ENCODE measurements at places on chromosomes 3 and 15. TPM values are rescaled to one million over a fixed set of nuclear protein-coding genes. Genes with fewer than 3 reads are reported as not detected.

TMEM158 gene
- 2.3 TPM for total RNA-seq

NOX5 gene
- total RNA-seq: under 0.01 TPM

RYR3 gene
- under 0.01 TPM for total RNA-seq

C3orf70 gene
- under 0.01 TPM for total RNA-seq

MYRIP gene
- total RNA-seq: not detected

SLC15A2 gene
- total RNA-seq: 2.4 TPM

SHC4 gene
- under 0.01 TPM for total RNA-seq

SHF gene
- total RNA-seq: 0.34 TPM

STRA6 gene
- 3.5 TPM for total RNA-seq

RTP1 gene
- not detected for total RNA-seq

NANOGP8 gene
- not detected for total RNA-seq

GPR27 gene
- 1.6 TPM for total RNA-seq

SPATA16 gene
- total RNA-seq: not detected

FANCD2OS gene
- not detected for total RNA-seq

AADAC gene
- total RNA-seq: not detected

COMMD2 gene
- 29.7 TPM for total RNA-seq

HYAL2 gene
- total RNA-seq: 76.5 TPM

ADAMTSL3 gene
- total RNA-seq: under 0.01 TPM

NLGN1 gene
- 0.36 TPM for total RNA-seq

LHFPL4 gene
- under 0.01 TPM for total RNA-seq

SERF2 gene
- total RNA-seq: 224 TPM

EXD1 gene
- total RNA-seq: 0.21 TPM

CLEC3B gene
- not detected for total RNA-seq

ARHGAP31 gene
- total RNA-seq: 0.85 TPM

SLC28A2 gene
- total RNA-seq: not detected

CDHR4 gene
- not detected for total RNA-seq

RLBP1 gene
- 0.28 TPM for total RNA-seq

NTRK3 gene
- not detected for total RNA-seq

CFAP91 gene
- 0.07 TPM for total RNA-seq

GOLGA8S gene
- not detected for total RNA-seq

IGSF10 gene
- total RNA-seq: under 0.01 TPM

ANKRD63 gene
- not detected for total RNA-seq

PATL2 gene
- under 0.01 TPM for total RNA-seq

CLDN16 gene
- total RNA-seq: 1.0 TPM

SAMD7 gene
- not detected for total RNA-seq

FBXW12 gene
- total RNA-seq: not detected

SNRPA1 gene
- total RNA-seq: 37.3 TPM

RARRES1 gene
- not detected for total RNA-seq

DLEC1 gene
- total RNA-seq: under 0.01 TPM

ZNF662 gene
- total RNA-seq: 1.2 TPM

GOLGA6L6 gene
- total RNA-seq: not detected

GALNT15 gene
- 0.07 TPM for total RNA-seq

OXSM gene
- 24.6 TPM for total RNA-seq

CADM2 gene
- 0.28 TPM for total RNA-seq

ARPC4 gene
- total RNA-seq: 135 TPM

FBN1 gene
- 1.0 TPM for total RNA-seq

NPAP1 gene
- under 0.01 TPM for total RNA-seq

PIERCE2 gene
- total RNA-seq: 1.4 TPM

Data from nasal cavity respiratory epithelium epithelial cell of viscerocranial mucosa (primary cell).